ENCODE measurements at places on chromosomes 5 and 9.

- no peak for DNase-seq
These were observed 1.8 kb downstream of the HCN1 start for GRCh38 chr5:45694255-45694814.

- no peak for DNase-seq
These were observed 60.2 kb downstream of the SLC22A5 start for GRCh38 chr5:132429463-132430440.

GRCh38 chr5:179319741-179320281 is 25.4 kb downstream of the ADAMTS2 start:
- DNase-seq, result no peak

GRCh38 chr5:78760366-78760765 is 111.8 kb upstream of the LHFPL2 start:
- DNase-seq, result no peak

- no peak for DNase-seq
These were observed 45.2 kb upstream of the ANKRD55 start for GRCh38 chr5:56278335-56278753.

DNA sequence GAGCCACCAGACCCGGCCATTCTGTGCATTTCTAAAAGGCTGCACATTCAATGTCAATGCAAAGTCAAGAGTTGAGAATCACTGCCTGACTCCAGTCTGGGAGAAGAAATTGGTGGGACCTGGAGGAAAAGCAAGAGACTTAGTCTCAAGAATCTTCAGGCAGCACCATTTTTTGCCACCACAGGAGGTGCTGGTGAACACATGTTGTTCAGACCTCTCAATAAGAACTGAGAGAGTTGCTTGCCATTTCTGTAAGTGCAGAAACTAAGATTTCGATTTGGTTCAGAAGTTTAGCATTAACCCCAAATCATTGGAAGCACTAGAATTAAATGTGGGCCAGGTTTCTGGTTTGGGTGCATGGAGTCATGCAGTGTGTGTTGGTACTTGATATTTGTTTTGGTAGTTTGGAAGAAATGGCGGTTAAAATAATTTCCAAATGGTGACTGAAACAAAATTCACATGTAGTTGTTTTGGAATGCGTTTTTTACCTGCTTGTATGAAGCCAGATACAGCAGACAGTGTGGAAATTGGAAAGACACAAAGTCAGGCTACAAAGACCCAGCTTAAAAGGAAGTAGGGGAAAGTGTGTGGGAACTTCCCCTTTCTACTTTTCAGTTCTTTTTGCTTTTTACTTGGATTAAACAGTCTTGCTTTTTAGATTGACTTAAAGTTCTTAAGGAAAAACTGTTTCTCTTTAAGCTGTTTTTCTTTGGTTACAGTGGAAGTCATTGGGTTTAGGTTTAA is 20.4 kb downstream of the PDE8B start:
- no peak for DNase-seq
